ENCODE measurements at places on chromosomes 16 and 17.

- DNase-seq: peak; percentile 2
Observed at GRCh38 chr16:70018254-70018653, 67.1 kb downstream of the CLEC18A start.

- peak; percentile 25 for DNase-seq
Observed at GRCh38 chr16:46620266-46621005, 743 bp downstream of the SHCBP1 start.

DNA sequence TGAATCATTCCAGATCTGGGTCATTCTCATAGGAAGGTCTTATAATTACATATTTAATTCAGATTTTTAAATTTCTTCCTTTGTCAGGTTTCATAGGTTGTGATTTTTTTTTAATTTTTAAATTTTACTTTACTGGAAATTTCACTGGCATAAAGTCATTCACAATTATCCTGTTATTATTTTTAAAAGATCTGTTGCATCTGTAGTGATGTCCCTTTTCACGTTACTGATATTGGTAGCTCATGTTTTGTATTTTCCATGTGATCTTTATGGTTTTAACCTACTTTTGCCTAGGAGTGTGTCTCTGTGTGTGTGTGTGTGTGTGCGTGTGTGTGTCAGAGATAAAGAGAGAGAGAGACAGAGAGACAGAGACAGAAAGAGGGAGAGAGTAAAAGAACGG lies 216.6 kb upstream of the KCNJ16 start:
- DNase-seq: no peak

- no peak for DNase-seq
Observed at GRCh38 chr16:52436339-52437276, 110.3 kb downstream of the TOX3 start.

DNA sequence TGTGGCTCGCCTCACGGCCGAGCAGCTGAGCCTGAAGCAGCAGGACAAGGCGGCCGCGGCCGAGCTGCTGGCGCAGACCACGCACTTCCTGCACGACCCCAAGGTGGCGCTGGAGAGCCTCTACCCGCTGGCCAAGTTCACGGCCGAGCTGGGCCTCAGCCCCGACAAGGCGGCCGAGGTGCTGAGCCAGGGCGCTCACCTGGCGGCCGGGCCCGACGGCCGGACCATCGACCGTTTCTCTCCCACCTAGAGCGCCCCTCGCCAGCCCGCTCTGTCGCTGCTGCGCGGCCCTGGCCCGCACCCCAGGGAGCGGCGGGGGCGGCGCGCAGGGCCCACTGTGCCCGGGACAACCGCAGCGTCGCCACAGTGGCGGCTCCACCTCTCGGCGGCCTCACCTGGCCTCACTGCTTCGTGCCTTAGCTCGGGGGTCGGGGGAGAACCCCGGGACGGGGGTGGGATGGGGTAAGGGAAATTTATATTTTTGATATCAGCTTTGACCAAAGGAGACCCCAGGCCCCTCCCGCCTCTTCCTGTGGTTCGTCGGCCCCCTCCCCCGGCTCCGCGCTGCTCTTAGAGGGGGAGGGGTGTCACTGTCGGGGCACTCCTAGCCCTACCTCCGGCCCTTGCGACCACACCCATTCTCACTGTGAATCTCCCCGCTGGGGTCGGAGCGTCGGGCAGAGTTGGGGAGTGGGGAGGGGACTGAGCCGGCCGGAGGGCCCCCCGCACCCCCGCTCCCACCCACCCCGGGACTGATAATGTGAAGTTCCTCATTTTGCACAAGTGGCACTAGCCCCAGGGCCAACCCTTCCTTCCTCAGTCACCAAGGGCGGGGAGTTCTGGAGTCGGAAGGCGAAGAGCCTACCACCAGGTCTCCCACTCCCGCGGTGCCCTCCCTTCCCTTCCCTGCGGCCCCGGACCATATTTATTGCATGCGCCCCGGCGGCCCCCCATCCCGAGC lies 4.0 kb downstream of the HIC1 start:
- peak; percentile 68 for DNase-seq

GRCh38 chr16:4767872-4768548 lies 1.0 kb upstream of the ZNF500 start:
- no peak for DNase-seq

GRCh38 chr16:84933774-84934631 lies 77.3 kb downstream of the ZDHHC7 start:
- no peak for DNase-seq

DNA sequence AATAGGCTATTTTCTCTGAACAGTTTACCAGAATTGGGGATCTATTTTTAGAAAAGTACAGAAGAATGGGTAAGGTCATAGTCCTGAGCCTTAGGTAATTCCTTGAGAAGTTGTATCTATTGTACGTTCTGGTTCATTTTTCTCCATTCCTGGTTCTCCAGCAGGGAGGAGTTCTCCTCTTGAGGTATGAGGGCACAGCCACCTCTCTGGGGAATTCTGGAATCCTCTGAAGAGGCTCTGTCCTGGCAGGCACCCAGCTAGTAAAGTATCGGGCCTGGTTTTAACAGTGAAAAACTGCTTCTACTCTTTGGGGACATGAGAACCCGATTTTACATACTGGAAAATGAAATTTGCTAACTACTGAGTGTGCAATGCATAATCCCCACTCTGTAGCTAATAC lies 19.6 kb upstream of the PMFBP1 start:
- DNase-seq: no peak

- no peak for DNase-seq
Observed at GRCh38 chr17:61073131-61073530, 326.5 kb upstream of the TBX2 start.

DNA sequence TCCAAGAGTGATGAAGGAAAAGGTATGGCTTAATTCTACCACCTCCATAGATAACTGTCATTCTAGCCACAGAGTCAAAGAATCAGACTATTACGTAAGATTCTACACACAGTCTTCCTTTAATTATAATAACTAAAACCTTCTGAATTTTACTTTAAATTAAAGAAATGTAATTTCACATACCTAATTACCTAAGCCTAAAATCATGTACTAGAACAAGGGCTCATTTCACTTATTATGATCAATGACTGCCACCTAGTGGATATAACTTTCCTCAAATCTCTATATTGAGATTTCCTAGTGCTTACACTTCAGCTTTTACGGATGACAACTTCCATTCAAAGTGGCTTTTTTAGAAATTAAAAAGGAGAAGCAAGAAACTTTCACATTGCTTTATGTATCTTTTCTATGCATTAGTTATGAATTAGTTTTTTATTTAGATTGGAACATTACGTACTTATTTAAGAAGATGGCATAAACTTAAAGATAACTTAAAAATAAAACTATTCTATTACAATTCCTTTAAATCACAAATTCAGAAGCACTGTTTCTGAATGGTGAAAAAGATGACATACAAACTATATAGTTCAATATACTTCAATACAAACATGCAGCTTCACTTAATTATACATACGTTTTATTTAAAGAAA lies 18.2 kb upstream of the ABCA10 start:
- DNase-seq: no peak

Data from H54 (cell line).